Gastrocnemius medialis (tissue), 4 donors: ENCODE measurements at places on chromosomes 12 and 14. TPM values are rescaled to one million over a fixed set of nuclear protein-coding genes. Genes with fewer than 3 reads are reported as not detected.

PROX2 gene
- not detected for total RNA-seq

DNA sequence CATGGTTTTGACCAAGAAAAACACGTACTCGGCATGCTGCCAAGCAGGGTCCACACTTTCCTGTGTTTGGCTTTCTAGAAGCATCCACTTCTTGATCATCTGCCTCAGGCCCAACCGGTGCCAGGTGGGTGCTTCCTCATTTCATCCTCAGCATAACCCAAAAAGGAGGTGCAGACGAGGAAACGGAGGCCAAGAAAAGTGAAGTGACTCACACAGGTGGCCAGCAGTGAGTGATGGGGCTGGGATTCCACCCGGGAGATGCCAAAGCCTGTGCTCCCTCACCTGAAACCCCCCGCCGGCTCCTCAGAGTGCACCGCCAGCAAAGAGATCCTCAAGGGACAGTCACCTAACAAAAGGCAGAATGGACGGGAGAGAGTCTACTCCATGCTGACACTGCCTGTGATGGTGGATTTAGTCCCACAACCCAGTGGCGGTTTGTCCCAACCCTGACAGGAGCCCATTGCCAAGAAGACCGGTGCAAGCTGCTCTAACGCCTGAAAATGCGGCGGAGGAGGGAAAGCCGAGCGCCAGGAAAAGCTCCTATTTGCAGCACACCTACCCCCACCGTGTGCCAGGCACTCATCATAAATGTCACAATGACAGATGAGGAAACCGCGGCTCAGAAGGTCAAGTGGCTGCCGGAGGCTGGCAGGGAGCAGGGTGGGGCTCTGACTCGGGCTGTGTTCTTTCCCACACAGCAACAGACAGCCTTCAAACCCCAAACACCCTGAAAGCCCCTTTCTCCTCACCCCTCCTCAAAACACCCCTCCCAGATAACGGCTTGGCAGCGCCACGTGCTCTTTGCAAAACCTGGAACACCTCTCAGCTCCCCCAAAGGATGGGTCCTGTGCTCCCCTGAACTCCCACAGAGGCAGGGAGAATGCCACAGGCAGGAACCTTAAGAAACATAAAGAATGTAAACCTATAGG, 18.8 kb downstream of the BCL11B start:
- DNase-seq = no peak

DNA sequence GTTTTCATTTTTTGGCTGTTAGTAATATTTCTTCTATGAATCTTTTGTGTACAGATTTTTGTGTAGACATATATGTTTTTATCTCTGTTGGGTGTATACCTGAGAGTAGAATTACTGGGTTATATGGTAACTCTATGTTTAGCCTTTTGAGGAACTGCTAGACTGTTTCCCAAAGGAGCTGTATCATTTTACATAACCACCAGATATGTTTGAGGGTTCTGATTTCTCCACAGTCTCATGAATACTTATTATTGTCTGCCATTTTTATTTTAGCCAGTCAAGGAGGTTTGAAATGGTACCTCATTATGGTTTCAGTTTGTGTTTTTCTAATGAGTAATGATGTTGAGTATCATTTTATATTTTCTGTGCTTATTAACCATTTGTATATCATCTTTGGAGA, 1.9 kb downstream of the PCNX4 start:
- no peak for DNase-seq

DNA sequence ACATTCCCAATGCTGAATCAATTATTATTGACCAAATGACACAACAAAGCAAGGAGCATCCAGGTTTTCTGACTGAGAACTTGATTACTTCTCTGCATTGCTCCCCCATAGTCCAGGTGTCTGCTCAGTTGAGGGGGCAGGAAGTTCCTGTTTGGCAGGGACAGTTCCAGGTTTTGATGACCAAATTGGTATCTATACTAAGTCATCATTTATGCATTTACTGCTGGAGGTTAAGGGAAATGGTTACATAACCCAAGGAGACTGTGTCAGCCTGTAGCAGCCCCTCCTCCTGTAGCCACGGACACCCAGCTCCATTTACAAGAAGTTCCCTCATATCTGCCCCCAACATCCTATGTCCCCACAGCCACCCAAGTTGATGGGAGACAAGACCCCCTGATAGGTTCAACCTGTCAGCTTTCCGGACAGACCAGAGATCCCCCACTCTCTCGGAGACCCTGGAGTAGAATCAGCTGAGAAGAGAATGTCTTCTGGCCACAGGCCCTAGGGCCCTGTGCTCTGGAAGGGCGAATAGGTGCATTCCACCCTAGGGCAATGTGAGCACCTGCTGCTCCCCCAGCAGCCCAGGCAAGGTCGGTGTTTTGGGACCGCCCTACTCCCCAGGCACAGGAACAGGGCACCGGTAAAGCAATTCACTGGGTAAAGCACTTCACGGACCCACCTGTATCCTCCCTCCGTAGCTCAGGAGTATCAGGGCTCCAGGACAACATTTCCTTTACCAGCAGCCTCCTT, 23.6 kb downstream of the IRF2BPL start:
- DNase-seq = no peak

GDF3 gene
- not detected for total RNA-seq

FIGNL2 gene
- total RNA-seq = 0.25 TPM

DNA sequence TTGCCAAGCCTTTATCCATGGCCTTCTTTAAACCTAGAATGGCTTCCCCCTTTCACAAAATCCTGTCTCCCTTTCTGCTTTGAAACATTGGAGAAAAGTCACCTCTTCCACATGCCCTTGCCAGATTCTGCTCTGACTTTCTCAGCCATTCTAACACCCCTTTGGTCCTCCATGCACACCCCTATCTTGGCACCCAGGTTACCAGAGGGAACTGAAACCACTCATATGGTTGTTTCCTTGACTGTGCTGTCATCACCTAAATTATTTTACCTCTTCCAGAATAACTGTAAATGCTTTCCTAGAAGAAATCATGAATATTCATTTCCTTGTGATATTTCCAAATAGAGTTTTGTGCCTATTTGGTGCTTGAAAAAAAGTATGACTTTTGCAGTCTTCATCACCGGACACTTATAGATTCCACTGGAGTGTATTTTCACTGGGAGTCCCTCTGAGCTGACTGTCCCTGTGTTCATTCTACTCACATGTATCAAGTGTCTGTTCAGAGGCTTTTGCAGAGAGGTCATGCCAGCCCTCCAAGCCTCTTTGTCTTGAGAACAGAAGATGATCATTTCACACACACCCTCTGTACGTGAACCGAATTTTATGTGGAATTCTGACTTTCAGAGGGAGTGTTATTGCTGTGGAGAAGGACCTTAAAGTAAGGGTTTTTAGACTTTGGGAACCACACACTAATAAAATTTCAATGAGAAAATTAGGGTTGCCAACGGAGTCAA, 74.1 kb downstream of the PLXNC1 start:
- DNase-seq = no peak

- no peak for DNase-seq
These were observed 212.4 kb upstream of the FAR2 start for GRCh38 chr12:28936711-28937110.

DNA sequence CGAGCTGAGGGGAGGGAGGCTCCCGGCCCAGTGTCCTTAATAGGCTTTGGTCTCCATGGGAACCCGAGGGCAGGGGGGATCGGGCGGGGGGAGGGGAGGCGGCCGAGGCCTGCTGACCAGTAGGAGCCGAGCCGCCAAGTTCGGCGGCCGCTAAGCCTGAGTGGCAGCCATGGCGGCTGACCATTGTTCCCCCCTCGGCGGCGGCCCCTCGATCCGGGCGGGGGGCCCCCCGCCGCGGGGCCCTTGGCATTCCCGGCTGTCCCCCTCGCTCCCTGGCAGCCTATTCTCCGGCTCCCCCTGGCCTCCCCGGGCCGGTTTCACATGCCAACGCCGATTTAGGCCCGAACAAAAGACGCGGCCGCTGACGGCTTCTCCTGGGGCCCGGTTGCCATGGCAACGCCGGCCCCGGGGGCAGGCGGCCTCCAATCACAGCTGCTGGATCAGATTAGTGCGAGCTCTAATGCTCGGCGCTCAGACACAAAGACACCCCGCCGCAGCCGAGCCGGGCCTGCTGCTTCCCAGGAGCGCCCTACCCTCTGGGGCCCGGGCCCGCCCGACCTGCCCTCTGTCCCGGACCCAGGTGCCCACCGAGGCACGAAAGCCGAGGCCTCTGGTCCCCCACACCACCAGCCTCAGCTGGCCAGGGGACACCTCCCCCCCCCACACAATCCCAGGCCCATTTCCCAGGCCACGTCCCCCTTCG, 7.3 kb downstream of the MSI1 start:
- no peak for DNase-seq

BICD1 gene
- total RNA-seq = 1.9 TPM

- DNase-seq = no peak
These were observed 96.6 kb downstream of the EMP1 start for GRCh38 chr12:13293096-13293495.

GRCh38 chr14:61621444-61621843, 73.9 kb upstream of the HIF1A start:
- DNase-seq = no peak

EGLN3 gene
- total RNA-seq = 9.4 TPM

GARIN6 gene
- total RNA-seq = not detected

DNA sequence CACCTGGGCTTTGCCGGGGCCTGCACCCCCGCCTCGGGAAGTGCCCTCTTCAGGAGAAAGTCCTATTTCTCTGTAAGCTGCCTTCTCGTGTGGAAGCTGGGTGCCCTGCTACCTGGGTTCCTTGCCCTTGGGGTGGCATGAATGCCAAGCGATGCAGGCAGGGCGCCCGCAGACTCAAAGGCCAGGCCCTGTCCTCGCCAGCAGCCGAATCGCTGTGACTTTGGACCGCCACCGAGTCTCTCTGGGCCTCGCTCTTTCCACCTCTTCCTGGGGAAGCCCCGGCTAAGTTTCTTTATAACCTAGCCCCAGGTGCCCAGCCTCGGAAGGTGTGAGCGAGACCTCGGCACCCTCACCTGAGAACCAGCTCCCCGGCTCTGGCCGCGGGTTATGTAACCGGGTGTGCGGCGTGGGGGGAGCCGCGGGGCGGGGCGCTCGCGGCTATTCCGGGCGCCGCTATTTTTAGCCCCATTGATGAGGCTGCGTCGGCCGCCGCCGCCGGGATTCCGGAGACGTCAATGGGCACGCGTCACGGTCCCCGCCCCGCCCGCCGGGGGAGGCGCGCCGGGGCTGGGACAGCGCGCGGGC, 14.6 kb upstream of the NR4A1 start:
- DNase-seq = peak; percentile 83

GRCh38 chr14:67602995-67603545, 3.0 kb upstream of the PIGH start:
- no peak for DNase-seq

- no peak for DNase-seq
These were observed 2.0 kb downstream of the ITPR2 start for GRCh38 chr12:26830783-26831551.

- DNase-seq = no peak
These were observed 89.3 kb downstream of the BCL11B start for GRCh38 chr14:99182548-99183250.

GRCh38 chr12:54658306-54659264, 10.4 kb upstream of the DCD start:
- DNase-seq = no peak

NTF3 gene
- total RNA-seq = not detected

- DNase-seq = no peak
These were observed 39.9 kb downstream of the MAX start for GRCh38 chr14:65062096-65063075.

SERPINA12 gene
- total RNA-seq = not detected

MED6 gene
- 25.0 TPM for total RNA-seq

AGAP2 gene
- total RNA-seq = 1.8 TPM
